Mammary microvascular endothelial cell (primary cell): ENCODE measurements at places on chromosomes 12 and 14. TPM values are rescaled to one million over a fixed set of nuclear protein-coding genes. Genes with fewer than 3 reads are reported as not detected.

ANKS1B gene
- total RNA-seq: 0.13 TPM in 1 of 2 replicates, not detected in the other

IRF9 gene
- total RNA-seq: 55.8 and 57.5 TPM in 2 replicates

FAM90A1 gene
- 0.10 TPM in 1 of 2 replicates, not detected in the other for total RNA-seq

EIF2B1 gene
- total RNA-seq: 67.1 and 94.1 TPM in 2 replicates

ESPL1 gene
- 14.8 and 22.2 TPM in 2 replicates for total RNA-seq

SOCS2 gene
- 150 and 158 TPM in 2 replicates for total RNA-seq

PMEL gene
- total RNA-seq: 0.69 TPM in 1 of 2 replicates, not detected in the other

TRPV4 gene
- 2.4 and 3.4 TPM in 2 replicates for total RNA-seq

HELB gene
- 0.64 and 0.73 TPM in 2 replicates for total RNA-seq

NUBPL gene
- total RNA-seq: 6.2 and 6.6 TPM in 2 replicates

LUM gene
- total RNA-seq: not detected in 2 replicates

ASCL1 gene
- total RNA-seq: not detected in 2 replicates

RNASE7 gene
- not detected in 2 replicates for total RNA-seq

SLCO1B1 gene
- total RNA-seq: not detected in 2 replicates

EPS8 gene
- 6.3 and 7.9 TPM in 2 replicates for total RNA-seq

SLC25A47 gene
- not detected in 2 replicates for total RNA-seq
